ENCODE measurements at places on chromosomes 16 and 17.

GRCh38 chr17:19024101-19025078 is 19.8 kb upstream of the FAM83G start:
- no peak for DNase-seq

GRCh38 chr17:55005520-55005919 is 37.0 kb downstream of the STXBP4 start:
- no peak for DNase-seq

DNA sequence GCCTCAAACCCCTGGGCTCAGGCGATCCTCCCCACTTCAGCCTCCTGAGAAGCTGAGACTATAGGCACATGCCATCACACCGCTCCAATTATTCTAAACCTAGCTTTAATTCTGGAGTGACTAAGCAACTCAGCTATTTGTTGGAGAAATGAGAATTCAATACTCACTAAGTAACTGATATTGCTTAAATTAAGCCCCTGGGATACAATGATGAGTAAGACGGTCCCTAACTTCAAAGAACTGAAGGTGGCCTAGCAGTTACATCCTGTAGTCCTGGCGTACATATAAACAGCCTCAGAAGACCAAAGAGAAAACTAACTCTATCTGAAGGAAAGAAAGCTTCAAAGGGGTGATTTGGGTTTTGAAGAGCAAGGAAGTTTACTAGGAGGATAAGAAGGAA is 25.0 kb downstream of the XPO6 start:
- no peak for DNase-seq

GRCh38 chr16:49382916-49383315 is 9.3 kb downstream of the C16orf78 start:
- no peak for DNase-seq

DNA sequence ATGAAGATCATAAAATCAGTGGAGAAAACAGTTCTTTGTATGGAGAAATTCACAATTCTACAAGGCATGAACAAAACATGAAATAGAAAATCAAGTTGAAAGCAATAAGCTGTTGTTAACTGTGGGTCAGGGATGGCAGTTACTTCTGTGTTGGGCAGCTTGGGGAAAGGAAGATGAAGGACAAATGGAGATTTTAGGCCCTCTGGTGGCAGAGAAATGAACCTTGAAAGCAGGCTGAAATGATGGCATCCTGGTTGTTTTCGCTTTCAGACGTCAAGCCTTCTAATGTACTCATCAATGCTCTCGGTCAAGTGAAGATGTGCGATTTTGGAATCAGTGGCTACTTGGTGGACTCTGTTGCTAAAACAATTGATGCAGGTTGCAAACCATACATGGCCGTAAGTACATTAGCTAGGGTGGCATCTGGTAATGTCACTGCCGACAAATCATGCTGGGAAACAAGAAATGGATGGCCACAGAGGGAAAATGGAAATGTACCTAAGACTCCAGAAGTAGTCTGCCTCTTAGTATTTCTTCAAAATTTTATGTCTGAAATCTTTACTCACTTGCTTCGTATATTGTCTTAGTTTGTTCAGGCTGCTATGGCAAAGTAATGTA is 108.9 kb downstream of the MAP2K6 start:
- DNase-seq = no peak

- no peak for DNase-seq
Observed at GRCh38 chr16:66569827-66570405, 3.7 kb downstream of the CMTM1 start.

DNA sequence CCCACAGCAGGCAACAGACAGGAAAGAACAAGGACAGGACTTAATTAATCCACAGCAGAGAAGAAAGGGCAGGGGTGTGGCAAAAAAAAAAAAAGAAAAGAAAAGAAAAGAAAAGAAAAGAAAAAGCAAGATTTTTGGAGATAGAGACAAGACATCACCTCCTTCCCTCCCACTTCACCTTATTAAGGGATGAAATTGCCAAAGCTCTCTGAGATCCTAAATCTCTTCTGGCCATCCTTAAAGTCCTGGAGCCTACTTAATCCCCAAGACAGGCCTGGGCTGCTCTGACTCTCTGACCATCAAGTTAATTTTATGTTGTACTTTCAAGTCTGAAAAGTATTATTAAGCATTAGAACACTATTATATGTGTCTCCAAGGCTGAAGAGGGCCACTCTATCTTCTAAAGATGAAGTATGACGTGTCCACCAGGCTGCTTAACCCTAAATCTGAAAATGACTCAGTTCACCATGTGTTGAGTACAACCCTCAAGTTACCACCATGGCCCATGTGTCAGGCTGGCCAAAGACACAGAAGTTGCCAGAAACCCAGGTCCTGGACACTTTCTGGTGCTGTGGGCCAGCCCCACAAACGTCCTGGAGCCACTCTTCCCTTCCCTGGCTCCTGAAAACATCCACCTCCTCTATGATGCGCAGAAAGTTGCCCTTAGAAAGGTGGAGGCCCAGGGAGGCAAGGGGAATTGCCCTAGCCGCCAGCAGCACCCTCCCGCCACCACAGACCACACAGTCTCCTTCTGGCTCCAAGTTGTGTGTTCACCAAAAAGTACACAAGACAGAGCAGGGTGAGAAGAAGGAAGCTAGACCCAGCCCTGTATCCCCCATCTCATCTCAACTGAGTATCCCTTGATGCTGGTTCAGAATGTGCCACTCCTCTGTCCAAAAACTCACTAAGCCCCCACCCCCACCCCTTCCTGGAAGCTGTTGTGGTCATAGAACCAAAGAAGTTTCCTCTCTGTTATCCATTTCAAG is 2.7 kb downstream of the SOCS1 start:
- DNase-seq = peak; percentile 32

DNA sequence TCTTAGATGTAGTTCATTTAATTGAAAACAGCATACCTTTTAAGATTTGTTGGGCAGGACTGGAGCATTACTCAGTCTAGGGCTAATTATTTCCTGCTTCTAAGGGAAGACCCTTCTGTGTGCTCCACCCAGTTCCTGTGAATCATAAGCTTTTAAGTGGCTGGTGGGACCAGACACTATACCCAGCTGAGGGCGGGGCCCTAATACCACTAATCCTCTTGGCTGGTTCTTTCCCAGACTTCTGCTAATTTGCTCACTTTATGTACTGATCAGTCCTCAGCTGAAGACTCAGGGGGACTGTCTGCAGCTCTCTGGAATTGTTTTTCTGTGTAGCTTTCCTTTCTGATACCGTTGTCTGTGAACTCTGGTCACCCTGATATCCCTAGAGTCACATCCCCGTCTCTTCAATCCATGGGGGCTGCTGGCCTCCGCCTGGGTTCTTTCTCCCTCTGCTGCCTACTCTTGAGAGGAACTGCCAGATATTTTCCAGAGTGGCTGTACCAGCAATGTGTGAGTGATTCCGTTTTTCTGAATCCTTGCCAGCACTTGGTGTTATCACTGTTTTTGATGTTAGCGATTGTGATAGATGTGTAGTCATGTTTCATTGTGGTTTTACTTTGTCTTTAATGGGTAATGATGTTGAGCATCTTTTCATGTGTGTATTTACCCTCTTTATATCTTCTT is 35.1 kb downstream of the MFSD11 start:
- DNase-seq = peak; percentile 35

DNA sequence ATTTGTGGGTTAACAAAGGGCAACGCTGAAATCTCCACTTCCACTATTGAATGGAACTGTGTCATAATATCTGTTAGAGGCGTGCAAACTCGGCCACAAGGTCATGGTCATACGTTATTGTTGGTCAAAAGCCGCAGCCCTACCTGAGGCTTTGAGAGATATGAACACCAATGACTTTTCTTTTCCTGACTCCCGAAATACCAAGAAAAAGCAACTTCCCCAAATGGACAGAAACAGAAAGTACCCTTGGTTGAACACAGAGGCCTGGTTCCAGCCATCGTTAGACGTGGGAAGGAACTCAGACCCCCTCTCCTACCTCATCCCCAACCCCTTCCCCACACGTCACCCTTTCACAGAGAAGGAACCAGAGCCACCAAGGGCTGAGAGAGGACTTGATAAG is 1.4 kb upstream of the PIK3R5 start:
- no peak for DNase-seq

DNA sequence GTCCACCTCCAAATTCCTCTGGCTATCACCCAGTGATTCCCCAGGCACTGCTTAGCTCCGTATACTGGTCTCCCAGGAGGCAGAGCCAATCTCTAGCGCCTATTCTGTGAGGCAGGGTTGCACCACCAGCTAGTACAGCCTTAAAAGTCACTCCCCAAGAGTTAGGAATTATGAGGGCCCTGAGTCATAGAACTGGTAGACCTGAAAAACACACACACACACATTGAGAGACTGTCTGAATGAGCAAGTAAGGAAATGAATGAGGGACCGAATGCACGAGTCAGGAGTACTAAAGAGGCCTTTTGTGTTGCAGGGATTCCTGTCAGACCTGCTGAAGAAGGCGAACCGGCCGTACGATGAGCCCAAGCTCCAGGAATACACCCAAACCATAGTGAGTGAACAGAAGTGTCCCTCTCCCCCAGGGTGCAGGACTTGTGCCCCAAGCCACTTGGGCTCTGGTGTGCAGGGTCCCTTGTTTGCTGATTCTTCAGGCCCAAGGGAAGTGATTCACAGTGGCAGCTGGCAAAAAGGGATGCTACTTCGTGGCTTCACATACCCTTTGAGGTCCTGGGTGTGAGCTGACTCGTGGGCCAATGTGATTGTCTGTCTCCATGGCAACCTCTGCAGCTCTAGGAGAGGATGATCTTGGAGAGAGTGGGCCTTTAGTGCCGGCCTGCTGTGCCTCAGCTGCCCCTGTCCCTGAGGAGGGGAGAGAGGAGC is 24.7 kb downstream of the CALB2 start:
- no peak for DNase-seq

DNA sequence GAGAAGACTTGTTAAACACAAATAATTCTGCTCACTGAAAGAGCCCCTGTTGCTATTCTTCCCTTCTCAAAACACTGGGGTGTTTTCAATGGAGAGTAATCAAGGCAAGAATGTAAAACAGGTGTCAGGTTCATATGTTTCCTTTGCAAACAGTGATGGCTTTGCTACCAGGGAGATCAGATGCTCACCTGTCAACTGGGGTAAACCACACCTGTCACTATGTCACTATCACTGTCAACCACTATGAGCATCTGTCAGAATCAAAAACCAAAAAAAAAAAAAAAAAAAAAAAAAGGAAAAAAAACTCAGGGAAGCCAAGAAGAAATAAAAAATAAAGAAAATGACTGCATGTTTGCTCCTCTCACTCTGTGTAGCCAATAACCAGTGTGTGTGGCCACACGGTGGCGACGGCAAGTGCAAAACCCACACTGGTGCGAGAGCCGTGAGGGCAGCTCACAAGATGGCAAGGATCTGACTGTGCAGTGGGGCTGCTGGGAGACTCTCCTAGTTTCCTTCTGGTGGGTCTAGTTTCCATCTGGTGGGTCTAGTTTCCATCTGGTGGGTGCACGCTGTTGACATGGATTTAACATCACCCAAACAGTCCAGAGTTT is 22.7 kb downstream of the USP22 start:
- no peak for DNase-seq

GRCh38 chr16:64394061-64394460 is 727.8 kb downstream of the CDH11 start:
- DNase-seq = no peak

DNA sequence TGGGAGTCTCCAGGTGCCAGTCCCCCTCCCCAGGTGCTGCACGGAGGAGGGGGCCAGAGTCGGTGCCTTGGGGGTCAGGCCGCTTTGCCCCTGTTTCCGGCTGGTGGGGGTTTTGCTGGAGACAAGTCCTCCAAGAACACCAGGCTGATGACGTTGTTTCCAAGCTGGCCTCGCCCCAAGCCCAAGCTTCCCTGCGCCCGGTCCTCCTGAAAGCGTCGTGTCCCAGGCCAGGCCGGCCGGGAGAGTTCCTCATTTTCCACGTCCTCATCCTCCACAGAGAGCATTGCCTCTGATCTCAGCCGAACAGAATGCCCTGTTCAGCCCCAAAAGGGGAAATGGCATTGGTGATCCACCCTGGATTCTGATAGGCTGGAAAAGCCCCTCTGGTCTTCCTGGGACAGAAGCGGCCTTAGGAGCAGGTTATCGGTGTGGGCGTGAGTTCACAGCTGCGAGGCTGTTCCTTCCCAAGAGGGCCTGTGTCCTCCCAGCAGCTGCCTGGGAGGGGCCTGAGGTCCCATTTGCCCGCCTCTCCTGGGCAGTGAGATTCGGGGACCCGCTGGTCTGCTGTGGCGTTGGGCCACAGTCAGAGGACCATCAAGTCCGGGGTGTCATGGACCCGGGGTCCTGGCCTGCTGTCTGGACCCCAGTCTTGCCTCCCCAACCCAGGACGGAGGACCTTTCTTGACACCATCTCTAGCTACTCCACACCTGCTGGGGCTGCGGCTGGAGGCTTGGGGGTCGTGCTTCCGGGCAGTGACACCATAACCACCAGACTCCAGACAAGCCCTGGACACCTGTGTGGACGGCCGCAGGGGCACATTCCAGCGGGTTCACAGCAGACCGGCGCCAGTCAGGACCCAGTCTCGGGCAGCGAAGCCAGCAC is 7.1 kb downstream of the SOX8 start:
- DNase-seq = no peak

- DNase-seq = no peak
Observed at GRCh38 chr17:57584050-57584551, 161.0 kb downstream of the CCDC182 start.

DNA sequence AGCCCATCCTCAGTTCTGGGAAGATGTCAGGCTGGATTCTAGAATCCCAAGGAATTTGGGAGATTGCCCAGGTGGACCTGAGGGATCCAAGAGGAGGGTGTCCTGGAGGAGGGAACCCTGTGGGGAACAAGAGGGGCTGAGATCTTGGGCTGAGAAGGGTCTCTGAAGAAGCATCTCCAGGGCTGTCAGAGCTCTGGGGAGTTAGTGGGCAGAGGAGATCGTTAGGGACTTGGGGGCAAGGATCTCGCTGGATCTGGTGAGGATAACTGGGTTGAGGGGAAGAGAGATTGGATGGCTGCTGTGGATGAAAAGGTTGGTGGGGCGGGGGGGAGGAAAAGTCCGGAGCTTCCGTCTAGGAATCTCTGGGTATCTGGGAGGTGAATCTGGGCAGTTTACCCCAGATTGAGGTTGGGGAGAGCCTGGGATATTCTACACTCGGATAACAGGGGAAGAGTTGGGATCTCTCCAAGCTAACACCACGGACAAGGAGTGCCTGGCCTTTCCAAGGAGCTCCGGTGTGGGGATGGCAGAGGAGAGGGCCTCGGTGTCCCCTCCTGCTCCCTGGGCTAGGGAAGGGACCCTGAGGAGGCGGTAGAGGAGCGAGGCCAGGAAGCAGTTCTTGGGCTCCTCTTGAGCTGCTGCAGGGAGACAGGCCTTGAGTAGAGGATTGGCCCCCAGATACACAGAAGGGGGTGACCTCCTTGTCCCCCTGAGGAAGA is 1.7 kb downstream of the FBXL19 start:
- no peak for DNase-seq

DNA sequence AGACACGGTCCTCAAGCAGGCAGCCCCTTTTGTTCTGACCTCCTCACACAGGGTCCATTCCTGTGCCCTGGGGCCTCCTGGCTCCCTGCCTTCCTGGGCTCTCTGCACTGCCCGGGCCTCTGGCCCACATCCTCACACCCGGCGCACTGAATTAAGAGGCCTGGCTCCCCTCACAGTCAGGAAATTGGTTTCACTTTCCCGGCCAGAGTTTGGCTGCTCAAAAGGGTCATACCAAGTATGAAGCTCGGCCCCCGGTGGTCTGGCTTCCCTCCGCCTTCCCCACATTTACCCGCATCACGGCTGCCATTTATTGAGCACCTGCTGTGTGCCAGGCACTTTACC is 220.0 kb downstream of the NTN1 start:
- DNase-seq = no peak
